ENCODE measurements at places on chromosomes 7 and 10.

GRCh38 chr10:105075031-105075430, 433.9 kb downstream of the SORCS3 start:
- no peak for DNase-seq

GRCh38 chr7:108578937-108579336, 9.3 kb downstream of the DNAJB9 start:
- no peak for DNase-seq

- DNase-seq: no peak
These were observed 93.5 kb downstream of the ADARB2 start for GRCh38 chr10:1643908-1644179.

DNA sequence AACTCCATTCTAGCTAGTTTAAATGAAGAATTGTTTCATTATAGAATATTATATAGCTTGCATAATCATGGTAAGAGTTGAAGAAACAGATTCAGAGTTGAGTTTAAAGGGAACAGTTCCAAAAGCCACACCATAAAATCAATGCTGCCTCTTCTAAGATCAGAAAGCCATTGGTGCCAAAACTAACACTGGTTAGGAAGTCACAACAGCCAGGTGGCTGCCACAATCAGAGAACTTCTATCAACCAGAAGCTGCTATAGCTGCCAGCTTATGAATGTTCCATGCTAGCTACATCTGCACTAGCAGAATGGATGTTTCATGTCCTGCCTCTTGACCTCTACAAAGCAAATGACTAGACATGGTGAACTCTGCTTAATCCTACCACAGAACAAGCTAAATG, 583.1 kb upstream of the LRRN3 start:
- no peak for DNase-seq

- no peak for DNase-seq
These were observed 34.5 kb downstream of the NRG3 start for GRCh38 chr10:81909453-81909852.

DNA sequence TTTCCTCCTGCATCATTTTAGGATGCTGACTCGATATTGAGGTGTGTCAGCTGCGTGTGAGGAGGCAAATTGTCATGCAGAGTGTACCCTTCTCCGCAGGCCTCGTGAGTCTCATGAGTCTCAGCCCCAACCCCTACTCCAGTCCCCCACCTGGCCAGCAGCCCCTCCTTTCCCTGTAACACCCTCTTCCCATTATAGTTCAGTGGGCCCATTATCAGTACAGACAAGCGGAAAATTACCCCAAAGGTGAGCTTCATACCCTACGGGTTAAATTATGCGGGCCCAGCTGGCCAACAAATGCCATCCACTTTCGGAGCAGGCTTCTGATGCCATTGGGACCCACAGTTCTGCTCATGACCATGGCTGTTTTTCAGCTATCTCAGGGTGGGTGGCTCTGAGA, 25.2 kb downstream of the SFTPD start:
- DNase-seq: no peak

- no peak for DNase-seq
These were observed 258.4 kb upstream of the NPVF start for GRCh38 chr7:25486656-25487055.

GRCh38 chr10:92184977-92185376, 105.9 kb downstream of the CPEB3 start:
- no peak for DNase-seq
